Activated naive CD4-positive, alpha-beta T cell treated with anti-CD3 and anti-CD28 coated beads for 36 hours (primary cell): ENCODE measurements at places on chromosomes 3 and 15. TPM values are rescaled to one million over a fixed set of nuclear protein-coding genes. Genes with fewer than 3 reads are reported as not detected.

GRCh38 chr15:27042646-27043045 lies 71.7 kb downstream of the GABRG3 start:
- no peak overlapping the region for H3K27ac ChIP-seq
- H3K36me3 ChIP-seq, result no peaks in the 10 kb centered on the region
- no peaks in the 10 kb centered on the region for H3K4me1 ChIP-seq
- no peak for DNase-seq

- no peak for DNase-seq
- no peaks in the 10 kb centered on the region for H3K4me1 ChIP-seq
- H3K4me3 ChIP-seq, result no peak overlapping the region
Observed at GRCh38 chr15:96560246-96560895, 229.9 kb downstream of the NR2F2 start.

- H3K36me3 ChIP-seq, result peaks cover 1% of the 10 kb centered on the region
- H3K4me3 ChIP-seq, result no peak overlapping the region
- peaks cover 34% of the 10 kb centered on the region for H3K4me1 ChIP-seq
- DNase-seq, result no peak
- H3K27ac ChIP-seq, result no peak overlapping the region
Observed at GRCh38 chr3:194475978-194476377, 10.8 kb downstream of the ATP13A3 start.

- no peaks in the 10 kb centered on the region for H3K36me3 ChIP-seq
- H3K27ac ChIP-seq, result no peak overlapping the region
- no peak overlapping the region for H3K4me3 ChIP-seq
- no peaks in the 10 kb centered on the region for H3K4me1 ChIP-seq
Observed at GRCh38 chr3:156299569-156299968, 179.2 kb downstream of the KCNAB1 start.

The MYO1E gene
- total RNA-seq, result 1.4 TPM

DNA sequence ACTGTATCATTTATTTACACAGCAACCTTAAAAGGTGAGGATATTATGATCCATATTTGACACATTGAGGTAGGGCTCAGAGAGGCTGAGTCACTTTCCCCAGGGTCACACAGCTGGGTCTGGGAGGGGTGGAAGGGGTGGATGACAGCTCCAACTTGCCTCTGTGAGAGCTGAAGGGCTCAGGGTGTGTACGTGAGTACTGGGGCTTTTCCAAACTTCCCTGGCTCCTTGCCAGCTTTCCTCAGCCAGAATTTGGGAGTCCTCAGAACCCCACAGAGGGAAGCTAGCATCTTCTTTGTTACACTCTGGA lies 58.3 kb upstream of the SLC6A11 start:
- peaks cover 33% of the 10 kb centered on the region for H3K27me3 ChIP-seq
- no peaks in the 10 kb centered on the region for H3K36me3 ChIP-seq
- no peak overlapping the region for H3K27ac ChIP-seq
- DNase-seq, result peak; percentile 37
- H3K4me1 ChIP-seq, result peaks cover 6% of the 10 kb centered on the region

DNA sequence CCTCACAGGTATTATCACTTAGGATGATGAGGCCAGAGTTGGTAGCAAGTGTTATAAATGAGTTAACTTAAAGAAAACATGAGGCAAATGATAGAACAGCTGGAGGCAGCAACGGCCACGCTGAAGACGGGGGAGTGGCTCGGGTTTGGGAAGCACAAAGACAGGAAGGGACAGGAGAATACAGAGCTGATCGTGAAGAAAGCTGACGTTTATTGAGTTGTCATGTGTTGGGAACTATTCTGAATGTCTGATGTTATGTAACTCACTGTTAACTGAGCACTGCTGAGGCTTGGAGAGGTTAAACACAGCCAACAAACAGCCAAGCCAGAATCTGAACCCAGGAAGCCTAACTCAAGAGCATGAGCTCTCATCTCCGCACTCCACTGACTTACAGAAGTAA lies 42.3 kb downstream of the FGD5 start:
- DNase-seq, result no peak
- H3K36me3 ChIP-seq, result no peaks in the 10 kb centered on the region
- no peak overlapping the region for H3K4me3 ChIP-seq
- no peaks in the 10 kb centered on the region for H3K27me3 ChIP-seq
- no peak overlapping the region for H3K27ac ChIP-seq
